ENCODE measurements at places on chromosomes 4 and X.

- DNase-seq = no peak
Observed at GRCh38 chr4:154015578-154015977, 226.7 kb upstream of the SFRP2 start.

GRCh38 chr4:183636923-183637322 is 22.1 kb downstream of the RWDD4 start:
- DNase-seq = no peak

DNA sequence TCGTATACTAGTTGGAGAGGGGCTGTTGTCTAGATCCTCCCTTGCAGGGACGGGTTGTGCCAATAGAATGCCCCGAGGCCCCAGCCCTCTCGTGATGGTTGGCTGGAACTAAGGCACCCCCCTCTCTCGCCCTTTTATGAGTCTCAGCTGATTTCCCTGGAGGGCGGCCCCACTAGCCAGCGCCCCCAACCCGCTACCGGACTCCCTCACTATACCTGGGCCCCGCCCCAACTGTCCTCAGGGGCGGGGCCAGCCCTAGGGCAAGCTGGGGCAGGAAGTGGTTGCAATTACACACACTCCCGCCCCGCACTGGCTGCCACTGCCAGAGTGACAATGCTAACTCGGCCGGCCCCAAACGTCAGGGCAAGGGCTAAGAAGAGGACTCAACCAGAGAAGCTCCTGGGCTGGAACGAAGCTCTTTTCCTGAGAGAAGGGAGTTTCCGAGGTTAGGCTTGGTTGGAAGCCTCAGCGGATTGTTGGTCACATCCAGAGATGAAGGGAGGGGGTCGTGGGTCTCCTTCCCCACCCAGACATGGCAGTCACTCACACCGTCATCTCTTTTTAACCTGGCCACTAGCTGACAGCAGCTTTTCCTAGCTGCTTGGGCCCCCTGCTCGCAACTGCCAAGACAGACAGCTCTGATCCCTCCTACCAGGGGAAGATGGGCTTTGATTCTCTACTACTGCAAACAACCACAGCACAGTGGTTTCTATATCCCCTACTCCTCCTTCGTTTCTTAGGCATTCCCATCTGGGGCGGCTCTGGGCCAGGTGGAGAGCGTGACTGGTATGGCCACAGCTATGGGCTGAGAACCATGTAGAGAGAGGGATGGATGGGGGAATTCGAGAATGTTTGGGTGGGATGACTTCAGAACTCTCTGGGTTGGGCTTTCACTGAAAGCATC is 21.0 kb upstream of the BCORL1 start:
- DNase-seq = peak; percentile 56

- no peak for DNase-seq
Observed at GRCh38 chr4:44121210-44121609, 327.4 kb downstream of the KCTD8 start.

DNA sequence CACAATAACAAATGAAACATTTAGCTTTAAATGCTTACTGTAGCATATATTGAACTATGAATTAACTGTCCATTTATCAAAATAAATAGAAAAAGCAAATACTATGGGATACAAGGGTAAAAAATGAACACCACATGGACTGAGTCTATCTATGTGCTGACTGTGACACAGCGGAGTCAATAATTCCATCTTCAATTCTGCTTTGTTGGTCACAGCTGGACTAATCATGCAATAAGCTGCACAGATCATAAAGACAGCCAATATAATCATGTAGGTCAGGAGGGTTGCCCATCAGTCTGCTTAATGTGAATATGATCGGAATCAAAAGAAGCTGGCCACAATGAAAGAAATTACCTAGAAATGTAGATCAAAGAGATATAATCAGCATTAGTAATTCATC is 95.7 kb upstream of the FAM47A start:
- no peak for DNase-seq

DNA sequence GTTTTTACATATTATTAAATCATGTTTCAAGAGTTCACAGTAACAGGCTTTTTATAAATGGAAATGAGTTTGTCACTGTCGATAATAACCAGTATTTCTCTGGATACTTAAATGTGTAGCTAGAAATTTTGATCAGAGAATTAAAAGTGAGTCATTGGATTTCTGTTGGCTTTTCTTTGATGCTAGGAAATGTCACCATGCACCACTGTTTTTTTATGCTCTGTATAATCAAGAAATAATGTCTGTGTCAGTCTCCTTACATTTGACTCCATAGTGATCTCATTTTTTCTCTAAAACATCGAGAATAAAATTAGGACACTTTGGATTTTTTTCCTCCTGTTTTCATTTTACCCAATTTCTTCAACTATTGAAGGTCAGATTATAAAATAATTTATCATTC is 234.2 kb downstream of the RAPGEF2 start:
- DNase-seq = no peak

DNA sequence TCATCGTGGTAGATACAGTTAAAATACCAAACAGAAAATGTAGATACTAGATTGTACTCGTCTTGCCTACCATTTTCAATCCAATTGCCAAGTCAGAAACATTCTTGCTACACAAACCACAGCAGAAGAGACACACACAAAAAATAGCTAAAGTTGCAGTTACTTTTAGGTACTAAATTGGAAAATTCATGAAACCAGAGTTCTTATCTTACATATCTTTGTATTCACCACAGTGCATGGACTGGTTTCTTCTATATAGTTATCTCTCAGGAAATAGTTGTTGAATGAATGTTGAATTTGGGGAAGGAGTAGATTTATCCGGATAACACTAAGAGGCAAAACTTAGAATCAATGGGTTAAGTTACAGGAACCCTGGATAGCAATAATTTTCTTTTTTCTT is 14.2 kb downstream of the COL4A5 start:
- no peak for DNase-seq

GRCh38 chrX:71067712-71068043 is 456 bp downstream of the SNX12 start:
- DNase-seq = no peak

DNA sequence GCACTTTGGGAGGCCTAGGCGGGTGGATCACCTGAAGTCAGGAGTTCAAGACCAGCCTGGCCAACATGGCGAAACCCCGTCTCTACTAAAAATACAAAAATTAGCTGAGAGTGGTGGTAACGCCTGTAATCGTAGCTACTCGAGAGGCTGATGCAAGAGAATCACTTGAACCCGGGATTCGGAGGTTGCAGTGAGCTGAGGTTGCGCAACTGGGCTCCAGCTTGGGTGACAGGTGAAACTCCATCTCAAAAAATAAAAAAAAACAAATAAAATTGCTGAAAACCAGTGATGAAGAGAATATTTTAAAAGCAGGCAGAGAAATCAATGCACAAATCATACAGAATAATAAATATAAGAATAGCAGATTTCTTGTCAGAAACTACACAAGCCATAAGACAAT is 129.3 kb downstream of the SLIT2 start:
- no peak for DNase-seq

DNA sequence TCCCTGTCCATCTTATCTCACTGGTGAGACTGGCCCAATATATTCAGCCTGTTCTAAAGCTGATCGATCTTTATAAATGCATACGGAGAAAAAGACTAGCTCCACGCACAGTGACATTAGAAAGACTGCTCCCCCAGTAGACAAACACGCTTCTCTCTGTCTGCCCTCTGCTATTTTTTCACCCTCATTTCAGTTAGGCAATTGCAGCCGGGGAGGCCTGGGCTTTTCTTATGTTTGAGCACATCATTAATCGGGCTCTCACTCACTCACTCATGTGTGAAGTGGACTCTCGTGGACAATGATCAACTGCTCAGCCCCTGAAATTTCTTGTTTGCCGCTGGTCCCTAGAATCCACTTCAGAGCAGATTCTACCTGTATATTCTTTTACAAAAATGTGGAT is 824.7 kb upstream of the TENM3 start:
- no peak for DNase-seq

DNA sequence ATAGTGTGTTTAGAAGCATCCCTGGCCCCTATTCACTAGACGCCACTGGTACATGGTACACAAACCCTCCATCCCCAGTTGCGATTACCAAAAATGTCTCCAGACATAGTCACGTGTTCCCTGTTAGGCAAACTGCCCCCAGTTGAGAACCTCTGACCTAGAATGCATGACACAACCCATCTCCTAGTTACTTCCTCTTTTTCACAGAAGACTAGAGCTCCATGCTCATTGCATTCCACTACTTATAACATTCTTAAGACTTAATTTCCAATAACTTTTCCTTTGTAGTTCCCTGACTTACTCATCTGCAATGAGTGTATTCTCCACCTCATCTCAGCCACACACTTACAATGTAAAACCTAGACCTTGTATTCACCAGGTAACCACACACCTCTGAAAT is 68.6 kb downstream of the PRSS12 start:
- no peak for DNase-seq

- DNase-seq = no peak
Observed at GRCh38 chrX:153647461-153648357, 706 bp downstream of the DUSP9 start.

GRCh38 chr4:173380987-173381386 is 10.2 kb downstream of the SAP30 start:
- DNase-seq = no peak

- no peak for DNase-seq
Observed at GRCh38 chrX:36214924-36215323, 295.4 kb downstream of the CFAP47 start.

- DNase-seq = no peak
Observed at GRCh38 chr4:84498935-84499623, at the start of gene NKX6-1. Gene NKX6-1, minus strand, starts transcription at chr4:84499292. Its CDS starts 1,064 bp downstream, at chr4:84498228.

- DNase-seq = no peak
Observed at GRCh38 chrX:118352566-118352965, 6.7 kb downstream of the WDR44 start.

DNA sequence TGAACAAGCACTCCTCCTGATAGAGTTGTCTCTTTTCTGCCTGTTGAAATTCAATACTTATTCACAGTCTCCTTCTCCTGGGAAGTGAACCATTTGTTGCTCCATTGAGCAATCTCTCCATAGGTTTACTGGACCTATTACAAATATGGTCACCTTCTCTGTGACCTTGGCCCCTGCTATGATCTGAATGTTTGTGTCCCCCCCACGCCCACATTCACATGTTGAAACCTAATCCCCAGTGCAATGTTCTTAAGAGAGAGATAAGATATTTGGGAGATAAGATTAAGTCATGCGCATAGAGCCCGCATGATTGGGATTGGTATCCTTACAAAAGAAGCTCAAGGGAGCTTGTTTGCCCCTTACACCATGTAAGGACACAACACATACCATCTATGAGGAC is 54.1 kb upstream of the GABRE start:
- DNase-seq = no peak

GRCh38 chr4:168119100-168119499 is 26.8 kb downstream of the ANXA10 start:
- no peak for DNase-seq

DNA sequence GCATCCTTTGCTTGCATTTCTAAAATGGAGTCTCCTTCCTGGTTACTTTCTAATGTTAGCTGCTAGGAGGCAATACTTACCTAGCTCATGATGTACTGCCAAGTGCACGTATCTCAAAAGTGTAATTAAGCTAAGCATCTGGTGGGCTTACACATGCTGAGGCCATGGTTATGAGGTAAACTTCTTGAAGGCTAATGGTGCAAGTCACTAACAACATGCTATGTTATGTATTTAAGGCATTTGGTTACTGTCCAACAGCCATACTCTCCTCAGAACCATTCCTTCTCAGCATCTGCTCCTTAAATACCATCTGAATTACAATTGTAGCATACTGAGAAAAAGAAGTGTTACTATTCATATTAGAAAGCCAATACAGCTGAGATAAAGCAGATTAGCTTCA is 318.6 kb upstream of the BMP3 start:
- no peak for DNase-seq

DNA sequence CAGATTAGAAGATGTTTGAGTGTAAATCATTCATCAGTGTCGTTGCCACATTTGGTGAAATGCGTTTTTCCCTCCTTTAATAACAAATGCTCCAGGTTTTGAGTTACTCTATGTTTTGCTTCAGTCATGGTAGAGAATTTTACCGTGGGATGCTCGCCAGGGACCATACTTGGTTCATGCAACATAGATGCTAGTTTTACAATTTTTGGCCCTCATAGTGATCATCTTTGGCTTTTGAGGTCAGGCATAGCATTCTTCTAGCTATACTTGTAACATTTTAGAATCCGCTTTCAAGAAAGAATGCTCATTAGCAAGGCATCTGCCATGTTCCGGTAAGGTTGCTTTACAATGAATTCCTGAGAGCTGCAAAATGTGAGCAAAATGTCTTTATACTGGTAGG is 147.2 kb downstream of the SPCS3 start:
- no peak for DNase-seq

GRCh38 chr4:856225-856901 is 30.4 kb upstream of the CPLX1 start:
- peak; percentile 5 for DNase-seq

DNA sequence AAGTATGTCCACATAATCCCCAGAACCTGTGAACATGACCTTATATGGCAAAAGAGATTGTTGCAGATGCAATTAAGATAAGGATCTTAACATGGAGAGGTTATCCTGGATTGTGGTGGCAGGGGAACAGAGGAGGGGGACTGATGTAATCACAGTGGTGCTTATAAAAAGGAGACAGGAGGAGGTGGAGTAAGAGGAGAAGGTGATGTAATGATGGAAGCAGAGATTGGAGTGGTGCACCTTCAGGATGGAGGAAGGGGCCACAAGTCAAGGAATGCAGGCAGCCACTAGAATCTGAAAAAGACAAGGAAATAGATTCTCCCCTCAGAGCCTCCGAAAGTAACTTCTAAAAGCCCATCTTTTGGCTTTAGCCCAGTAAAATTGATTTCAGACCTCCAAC is 388.4 kb downstream of the BCOR start:
- no peak for DNase-seq

DNA sequence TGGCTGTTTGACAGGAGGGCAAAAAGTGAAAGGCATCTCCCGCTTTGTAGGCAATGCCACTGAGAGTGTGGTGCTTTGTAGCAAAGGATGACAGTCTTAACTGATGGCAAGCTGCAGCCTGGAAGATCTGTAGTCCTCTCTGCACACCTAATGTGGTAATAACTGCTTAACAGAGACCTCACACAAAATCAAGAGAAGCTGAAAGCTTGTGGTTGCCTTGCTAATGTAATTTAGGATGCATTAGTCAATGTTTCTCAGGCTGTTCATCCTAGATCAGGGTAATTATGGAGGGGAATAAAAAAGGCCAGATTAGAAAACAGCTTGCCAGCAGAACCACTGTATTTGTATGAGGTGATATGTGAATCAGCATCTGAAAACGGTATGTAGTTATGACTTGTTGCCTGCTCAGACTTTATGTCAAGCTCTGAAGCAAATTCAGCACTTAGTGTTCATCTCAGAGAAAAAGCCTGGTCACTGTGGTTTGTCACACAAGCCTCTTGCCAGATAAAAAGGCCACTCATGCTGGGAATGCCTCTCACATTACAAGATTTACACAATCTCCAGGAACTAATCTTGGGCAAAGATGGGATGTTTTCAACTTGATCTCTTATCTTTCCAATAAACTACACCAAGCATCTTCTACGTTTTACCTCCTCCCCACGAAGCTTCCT is 130.8 kb downstream of the ENOX2 start:
- no peak for DNase-seq

DNA sequence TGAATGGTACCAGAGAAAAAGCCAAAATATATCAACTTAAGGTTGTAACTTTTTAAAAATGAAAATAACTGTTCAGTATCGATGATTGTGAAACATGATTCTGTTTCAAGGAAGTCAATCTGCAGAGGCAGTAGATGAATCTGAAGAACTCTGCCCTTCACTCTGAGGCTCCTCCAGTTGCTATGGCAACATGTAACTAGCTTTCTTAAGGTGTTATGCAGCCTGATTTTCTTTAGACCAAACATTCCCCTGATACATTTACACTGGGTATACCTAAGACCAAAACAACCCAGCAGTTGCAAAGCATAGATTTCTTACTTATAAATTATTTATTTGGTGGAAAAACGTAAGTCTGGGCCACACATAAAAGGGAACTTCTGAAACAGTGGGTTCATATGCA is 133.6 kb upstream of the RASGEF1B start:
- no peak for DNase-seq
